ENCODE measurements at places on chromosomes 1 and 21. TPM values are rescaled to one million over a fixed set of nuclear protein-coding genes. Genes with fewer than 3 reads are reported as not detected.

TCEANC2 gene
- total RNA-seq = 12.0 TPM

YTHDF2 gene
- 80.6 TPM for total RNA-seq

BCL2L15 gene
- 1.1 TPM for total RNA-seq

TSPAN1 gene
- not detected for total RNA-seq

HTR6 gene
- total RNA-seq = not detected

ACTL8 gene
- total RNA-seq = not detected

LRRC3 gene
- total RNA-seq = 3.2 TPM

RORC gene
- total RNA-seq = 2.7 TPM

E2F2 gene
- total RNA-seq = 80.3 TPM

CSF1 gene
- total RNA-seq = 40.3 TPM

AMY2B gene
- total RNA-seq = 6.7 TPM

CFHR1 gene
- not detected for total RNA-seq

KMO gene
- total RNA-seq = not detected

CYYR1 gene
- total RNA-seq = not detected

IGSF21 gene
- total RNA-seq = not detected

AADACL4 gene
- not detected for total RNA-seq

Data from activated CD8-positive, alpha-beta T cell treated with anti-CD3 and anti-CD28 coated beads, Interleukin-2, amount 10 ng/mL, durations not matched to agents 7 days and 5 days (primary cell).